ENCODE measurements at places on chromosomes 13 and 19.
A peak's percentile ranks its signal among the peaks of the same experiment; 100 is the strongest.

- DNase-seq, result no peak
Observed at GRCh38 chr19:51251468-51251820, 564 bp downstream of the SIGLECL1 start.

DNA sequence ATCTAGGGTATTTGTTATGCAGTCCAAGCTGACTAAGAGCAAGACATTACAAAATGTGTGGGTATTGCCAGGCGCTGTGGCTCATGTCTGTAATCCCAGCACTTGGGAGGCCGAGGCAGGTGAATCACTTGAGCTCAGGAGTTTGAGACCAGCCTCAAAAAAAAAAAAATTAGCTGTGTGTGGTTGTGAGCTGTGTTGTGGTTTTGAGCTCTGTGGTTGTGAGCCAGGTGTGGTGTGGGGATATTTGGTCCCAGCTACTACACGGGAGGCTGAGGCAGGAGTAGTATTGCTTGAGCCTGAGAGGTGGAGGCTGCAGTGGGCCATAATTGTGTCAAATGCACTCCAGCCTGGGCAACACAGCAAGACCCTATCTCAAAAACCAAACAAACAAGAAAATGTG, 5.6 kb upstream of the KEAP1 start:
- DNase-seq, result peak; percentile 61

DNA sequence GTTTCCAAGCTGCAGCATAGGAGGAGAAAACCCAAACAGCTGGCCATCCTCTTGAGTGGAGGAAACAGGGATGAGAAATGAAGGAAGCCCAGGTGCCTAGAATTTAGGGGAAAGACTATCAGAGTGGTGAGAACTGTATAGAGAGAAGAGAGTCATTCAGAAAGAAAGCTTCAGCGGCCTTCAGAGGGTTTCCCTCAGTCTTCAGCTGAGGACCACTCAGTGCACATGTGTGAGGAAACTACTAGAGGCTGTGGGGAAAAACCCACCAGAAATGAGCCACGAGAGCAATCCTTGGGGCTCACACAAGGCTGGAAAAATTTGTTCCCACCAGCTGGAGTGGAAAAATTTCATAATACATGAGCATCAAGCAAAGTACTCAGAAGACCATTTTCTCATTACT, 35.2 kb upstream of the CPB2 start:
- no peak for DNase-seq

DNA sequence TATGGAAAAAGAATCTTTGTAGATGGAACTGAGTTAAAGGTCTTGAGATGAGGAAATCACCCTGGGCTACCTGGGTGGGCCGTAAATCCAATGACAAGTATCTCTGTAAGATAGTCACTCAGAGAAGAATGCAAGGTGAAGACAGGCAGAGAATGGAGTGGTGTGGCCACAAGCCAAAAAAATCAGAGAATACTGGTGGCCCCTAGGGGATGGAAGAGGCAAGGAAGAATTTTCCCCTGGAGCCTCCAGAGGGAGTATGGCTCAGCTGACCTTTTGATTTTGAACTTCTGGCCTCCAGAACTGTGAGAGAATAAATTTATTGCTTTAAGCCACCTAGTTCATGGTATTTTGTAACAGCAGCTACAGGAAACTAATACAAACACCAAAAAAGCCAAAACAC, 32.7 kb upstream of the CSNK1A1L start:
- no peak for DNase-seq

DNA sequence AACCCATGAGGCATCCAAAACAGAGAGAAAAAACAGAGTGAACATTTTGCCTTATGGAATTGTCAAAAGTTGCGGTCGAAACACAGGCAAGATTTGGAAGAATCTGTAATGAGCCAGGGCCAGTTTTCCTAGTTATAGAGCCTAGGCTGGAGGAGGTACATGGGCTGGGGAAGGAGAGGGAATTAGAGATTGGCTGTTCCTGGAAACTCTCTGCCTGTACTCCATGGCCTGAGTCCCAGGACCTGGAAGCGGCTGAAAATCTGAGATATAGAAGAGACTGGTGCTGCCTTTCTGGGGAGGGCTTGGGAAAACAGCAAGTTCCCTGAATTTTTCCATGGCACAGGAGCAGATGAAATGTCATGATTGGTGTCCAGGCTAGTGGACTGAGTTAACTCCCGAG, 122.8 kb upstream of the KLF12 start:
- DNase-seq, result no peak

DNA sequence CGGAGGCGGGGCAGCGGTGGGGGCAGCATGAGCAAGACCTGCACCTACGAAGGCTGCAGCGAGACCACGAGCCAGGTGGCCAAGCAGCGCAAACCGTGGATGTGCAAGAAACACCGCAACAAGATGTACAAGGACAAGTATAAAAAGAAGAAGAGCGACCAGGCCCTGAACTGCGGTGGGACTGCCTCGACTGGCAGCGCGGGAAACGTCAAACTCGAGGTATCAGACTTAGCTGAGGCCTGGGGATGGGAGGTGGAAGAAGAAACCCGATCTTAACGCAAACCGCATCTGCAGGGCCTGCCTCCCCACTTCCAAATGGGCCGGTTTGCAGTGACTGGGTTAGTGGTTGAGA, 693 bp downstream of the RFXAP start:
- peak; percentile 59 for DNase-seq

DNA sequence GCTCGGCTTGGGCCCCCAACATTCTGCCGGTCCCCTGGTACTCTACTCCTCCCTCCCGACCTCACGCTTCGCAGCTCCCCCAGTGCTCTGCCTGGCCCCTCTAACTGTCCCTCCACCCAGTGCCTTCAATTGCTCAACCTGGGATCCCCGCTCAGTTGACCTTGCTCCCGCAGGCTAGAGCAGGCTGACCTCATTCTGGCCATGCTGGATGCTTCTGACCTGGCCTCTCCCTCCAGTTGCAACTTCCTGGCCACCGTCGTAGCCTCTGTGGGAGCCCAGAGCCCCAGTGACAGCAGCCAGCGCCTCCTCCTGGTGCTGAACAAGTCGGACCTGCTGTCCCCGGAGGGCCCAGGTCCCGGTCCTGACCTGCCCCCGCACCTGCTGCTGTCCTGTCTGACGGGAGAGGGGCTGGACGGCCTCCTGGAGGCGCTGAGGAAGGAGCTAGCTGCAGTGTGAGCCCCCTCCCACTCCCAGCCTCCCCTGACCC, 3.6 kb downstream of the GTPBP3 start:
- DNase-seq, result no peak

- DNase-seq, result no peak
Observed at GRCh38 chr13:74707291-74707690, 573.1 kb upstream of the KLF12 start.

DNA sequence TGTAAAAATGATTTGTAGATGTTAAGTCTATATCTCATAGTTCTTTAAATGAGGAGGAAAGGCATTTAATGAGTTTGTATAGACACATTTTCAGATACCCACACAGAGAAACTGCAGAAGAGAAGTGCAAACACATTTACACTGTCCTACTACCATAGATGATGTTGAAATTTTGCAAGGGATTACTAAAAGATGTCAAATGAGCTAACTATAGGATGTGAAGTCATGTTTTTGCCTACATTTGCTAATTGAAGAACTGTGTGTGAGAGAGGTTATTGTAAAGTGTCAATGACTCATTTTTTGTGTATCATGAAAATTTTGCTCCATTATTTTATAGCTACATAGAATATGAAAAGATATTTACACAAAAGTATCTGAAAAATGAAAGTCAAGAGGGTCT, 178.9 kb downstream of the ITGBL1 start:
- DNase-seq, result no peak

- DNase-seq, result no peak
Observed at GRCh38 chr19:55493645-55494171, 5.5 kb downstream of the SSC5D start.

Data from stimulated activated CD8-positive, alpha-beta memory T cell treated with anti-CD3 and anti-CD28 coated beads, Interleukin-4, amount 100 ng/mL, for 48 hours (primary cell).